ENCODE measurements at places on chromosomes 3 and 15.
A peak's percentile ranks its signal among the peaks of the same experiment; 100 is the strongest.

DNA sequence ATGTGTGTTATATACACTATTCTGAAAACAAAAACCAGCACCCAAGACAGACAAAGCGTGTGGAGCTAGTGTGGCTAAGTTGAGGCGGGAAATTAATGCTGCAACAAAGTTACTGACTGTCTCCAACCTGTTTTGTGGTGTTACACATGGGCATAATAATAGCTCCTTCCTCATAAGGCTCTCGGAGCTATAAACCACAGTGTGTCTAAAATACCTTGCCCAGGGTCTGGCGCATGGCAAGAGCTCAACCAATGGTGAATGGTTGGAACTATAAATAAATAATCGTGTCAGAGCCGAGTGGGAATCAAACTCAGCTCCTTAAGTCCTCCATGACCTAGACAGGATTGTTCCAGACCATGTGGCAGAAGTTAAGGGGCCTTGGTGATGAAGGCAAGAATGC lies 35.9 kb upstream of the TFRC start:
- no peak for DNase-seq

- DNase-seq = no peak
These were observed 237.9 kb downstream of the GAP43 start for GRCh38 chr3:115861166-115861733.

DNA sequence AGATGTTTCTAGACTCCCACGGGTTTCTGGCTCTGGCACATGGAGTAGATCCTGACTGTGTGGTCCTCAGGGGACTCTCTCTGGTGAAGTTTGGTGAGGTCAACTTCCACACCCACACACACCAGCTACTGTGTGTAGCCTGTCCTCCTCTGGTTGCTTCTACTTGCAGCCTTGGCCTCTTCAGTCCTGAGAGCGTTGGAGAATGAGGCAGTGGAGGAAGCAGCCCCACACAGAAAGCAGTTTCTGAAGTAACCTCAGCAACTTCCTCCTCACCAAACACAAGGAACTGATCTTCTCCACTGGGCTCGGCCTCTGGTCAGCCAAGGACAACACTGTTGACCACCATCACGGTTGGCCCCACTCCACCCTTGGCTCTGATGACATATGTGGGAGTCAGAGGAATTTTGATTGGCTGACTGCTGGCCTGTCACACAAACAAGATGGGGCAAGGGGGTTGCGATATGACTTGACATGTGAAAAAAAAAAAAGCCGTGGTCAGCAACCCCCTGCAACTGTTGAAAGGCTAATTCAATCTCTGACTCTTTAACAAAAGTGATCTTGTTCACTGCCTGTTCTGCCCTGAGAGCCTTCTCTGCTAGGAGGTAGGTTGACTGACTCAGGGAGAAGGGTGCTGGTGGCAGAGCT lies 19.6 kb downstream of the CD86 start:
- no peak for DNase-seq

GRCh38 chr3:6857510-6857909 lies 3.4 kb upstream of the GRM7 start:
- DNase-seq = no peak

GRCh38 chr3:104291437-104291851 lies 1075.3 kb upstream of the ALCAM start:
- no peak for DNase-seq

DNA sequence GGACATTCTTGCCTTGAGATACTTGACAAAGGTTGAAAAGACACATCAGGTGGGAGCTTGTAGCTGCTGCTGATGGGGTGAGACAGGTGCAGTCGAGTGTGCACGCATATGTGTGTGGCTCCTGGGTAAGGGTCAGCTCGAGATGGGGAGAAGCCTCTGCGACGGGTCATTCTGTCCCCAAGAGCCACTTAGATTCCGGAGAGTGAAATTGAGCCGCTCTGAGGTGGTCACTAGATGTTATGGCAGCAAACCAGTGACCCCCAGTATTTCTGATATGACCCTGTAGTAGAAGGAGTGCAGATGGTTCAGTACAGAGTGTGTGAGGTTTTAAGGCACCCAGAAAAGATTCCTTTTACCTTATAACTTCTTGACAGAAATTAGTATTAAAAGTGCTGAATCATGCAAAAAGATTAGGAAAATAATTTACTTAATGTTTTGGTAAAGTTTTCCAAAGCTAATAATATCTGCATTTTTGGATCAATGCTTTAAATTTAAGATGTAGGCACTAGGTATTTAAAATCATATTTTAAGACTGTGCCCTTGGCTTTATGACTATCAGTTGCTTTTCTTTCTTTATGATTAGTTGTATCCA lies 241.9 kb upstream of the TOPAZ1 start:
- DNase-seq = no peak

GRCh38 chr3:165403666-165404065 lies 207.5 kb upstream of the SLITRK3 start:
- DNase-seq = no peak

- DNase-seq = no peak
These were observed 3.9 kb downstream of the RTP3 start for GRCh38 chr3:46501702-46502101.

- no peak for DNase-seq
These were observed 228.5 kb downstream of the PTPRG start for GRCh38 chr3:61789861-61790260.

DNA sequence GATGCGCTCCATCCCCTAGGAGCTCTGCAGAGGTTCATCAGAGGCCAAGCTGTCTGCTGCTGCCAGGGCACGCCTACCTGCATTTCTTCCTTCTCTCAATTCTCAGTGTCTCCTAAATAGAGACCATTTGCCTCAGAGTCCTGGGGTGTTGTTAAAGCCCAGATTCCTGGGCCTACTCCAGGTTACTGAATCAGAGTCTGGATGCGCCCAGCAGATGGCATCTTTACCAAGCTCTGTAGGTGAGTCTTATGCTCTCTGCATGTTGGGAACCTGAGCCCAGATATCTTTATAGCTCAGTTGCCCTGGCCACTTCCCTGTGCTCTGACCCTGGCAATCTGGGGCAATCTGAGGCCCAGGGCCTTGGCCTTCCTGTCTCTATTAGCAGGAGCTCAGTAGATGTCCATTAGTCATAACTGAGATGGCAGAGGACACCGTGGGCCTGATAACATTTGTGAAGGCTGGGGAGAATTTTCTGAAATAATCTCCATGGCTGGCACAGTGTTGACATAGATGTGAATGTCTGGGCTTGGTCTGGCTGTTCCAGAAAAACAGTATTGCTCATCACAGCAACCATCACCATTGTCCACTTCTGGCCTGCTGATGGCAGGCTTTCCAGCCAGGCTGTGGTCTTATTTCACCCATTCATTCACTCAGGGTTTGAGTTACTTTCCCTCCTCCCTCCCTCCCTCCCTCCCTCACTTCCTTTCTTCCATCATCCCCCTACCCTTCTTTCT lies 13.3 kb upstream of the RBP1 start:
- no peak for DNase-seq

DNA sequence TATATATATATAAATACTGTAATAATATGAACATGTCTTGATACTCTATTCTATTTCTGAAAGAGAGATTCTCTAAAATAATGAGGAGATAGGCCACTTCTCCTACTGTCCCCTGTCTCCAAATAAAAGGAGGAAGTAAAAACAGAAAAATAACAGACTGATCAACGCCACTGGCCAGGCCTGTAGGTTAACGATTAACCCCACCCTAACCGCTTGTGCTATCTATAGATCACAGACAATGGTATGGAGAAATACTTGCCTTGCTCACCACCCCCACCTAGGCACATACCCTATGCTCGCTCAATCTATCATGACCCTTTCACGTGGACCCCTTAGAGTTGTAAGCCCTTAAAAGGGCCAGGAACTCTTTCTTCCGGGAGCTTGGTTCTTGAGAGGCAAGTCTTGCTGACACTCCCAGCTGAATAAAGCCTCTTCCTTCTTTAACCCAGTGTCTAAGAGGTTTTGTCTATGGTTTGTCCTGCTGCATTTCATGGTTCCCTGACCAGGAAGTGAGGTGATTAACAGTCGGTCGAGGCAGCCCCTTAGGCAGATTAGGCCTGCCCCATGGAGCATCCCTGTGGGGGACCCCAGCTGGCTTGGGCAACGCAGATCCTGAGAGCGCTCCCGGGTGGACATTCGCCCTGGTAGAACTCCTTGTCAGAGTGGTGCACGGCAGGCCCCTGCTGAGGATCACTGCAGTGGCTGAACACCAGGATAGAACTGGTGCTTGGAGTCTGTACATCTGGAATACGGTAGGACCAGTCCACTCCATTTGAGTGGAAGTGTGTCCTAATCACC lies 521.8 kb upstream of the CNTN3 start:
- no peak for DNase-seq

GRCh38 chr3:194959217-194959616 lies 273.5 kb downstream of the FAM43A start:
- no peak for DNase-seq

- DNase-seq = no peak
These were observed 43.0 kb upstream of the MUC4 start for GRCh38 chr3:195854628-195855294.

DNA sequence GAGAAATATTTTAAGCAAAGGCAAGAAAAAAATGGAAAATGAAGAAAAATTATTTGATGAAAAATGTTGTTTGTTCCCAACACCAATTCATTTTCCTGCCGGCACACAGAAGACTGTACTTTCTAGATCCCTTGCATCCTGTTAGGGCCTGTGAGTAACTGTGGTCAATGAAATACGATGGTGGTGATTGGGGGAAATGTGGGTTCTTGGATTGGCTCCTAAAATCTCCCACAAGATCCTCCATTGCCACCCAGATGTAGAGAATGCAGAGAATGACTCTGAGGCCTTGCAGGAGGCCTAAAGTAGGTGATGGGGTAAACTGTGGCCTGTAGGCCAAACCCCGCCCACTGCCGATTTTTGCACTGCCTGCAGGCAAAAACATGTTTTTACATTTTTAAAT lies 46.3 kb upstream of the C3orf70 start:
- DNase-seq = no peak

- no peak for DNase-seq
These were observed 467.0 kb upstream of the RASGRP1 start for GRCh38 chr15:39031596-39031995.

DNA sequence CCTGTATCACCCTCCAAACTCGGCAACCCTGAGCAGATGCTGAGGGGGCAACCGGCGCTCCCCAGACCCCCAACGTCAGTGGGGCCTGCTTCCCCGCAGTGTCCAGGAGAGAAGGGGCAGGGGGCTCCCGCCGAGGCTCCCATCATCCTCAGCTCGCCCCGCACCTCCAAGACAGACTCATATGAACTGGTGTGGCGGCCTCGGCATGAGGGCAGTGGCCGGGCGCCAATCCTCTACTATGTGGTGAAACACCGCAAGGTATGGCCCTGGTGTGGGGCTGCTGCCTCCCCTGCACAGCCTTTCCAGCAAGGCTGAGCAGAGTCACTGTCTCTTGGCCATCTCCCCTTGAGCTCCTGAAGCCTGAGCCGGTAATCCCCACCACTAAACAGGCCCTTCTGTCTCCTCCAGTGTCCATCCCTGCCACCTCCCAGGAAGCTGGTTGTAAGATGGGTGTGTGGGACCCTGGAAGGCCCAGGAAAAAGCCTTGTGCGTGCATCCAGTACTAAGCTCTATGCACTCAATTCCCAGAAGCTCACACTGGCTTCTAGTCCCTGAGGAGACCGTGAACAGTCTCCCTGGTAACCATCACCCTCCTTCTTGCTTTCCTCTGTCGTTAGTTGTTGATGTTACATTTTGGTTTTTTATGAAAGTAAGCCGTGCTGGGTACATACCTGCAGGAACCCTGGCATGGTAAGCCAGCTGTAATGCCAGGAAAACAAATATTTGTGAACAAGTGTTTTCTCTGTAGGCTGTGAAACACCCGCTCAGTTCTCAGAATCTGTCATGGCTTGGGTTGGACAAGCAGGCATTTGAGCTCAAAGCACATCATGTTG lies 63.3 kb downstream of the BOC start:
- DNase-seq = no peak

DNA sequence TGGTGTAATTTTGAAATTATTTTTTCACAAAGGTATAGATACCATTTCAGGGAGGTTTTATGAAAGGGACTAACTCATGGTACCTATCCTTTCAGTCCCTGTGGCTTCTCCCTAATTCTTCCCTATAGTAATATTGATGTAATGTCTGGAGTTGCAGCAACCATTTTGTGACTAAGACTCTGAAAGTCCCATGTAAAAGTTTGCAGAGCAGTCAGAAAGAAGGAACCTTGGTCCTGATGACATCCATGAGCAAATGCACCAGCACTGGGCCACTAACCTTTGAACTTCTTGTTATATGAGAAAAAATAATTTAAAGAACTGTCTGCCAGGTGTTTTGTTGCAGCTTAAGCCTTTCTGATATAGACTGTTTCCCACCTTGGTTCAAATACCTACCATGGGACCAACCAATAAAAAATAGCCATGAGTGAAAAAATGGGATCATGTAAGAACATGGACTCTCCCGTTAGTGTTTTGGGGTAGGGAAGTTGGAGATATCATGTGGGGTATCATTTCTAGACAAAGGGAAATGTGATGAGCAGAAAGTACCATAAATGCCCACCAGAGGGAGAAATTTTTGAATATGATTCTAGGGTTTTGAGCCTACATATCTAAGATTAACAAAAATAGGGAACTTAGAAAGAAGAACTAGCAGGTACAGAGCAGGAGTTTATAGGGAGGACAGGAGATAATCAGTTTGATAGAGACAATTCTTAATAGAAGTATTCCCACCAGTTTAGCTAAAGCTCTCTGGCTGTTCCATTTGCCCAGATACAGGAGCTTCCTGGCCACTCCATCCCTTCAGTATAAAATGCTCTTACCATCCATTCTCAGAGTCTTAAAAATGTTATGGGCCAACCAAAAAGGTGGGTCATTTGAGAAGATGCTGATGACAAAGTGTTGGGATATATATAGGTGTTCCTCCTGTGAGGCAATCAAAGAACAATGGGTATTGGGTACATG lies 3.4 kb upstream of the CPOX start:
- peak; percentile 53 for DNase-seq

- DNase-seq = no peak
These were observed 31.1 kb downstream of the DGKG start for GRCh38 chr3:186330772-186331460.

Data from T-helper 2 cell (primary cell).